ENCODE measurements at places on chromosomes 5 and 9.

- no peak for DNase-seq
Measured at GRCh38 chr5:9529041-9529480, 16.8 kb downstream of the SEMA5A start.

- DNase-seq: no peak
Measured at GRCh38 chr5:60674251-60675069, 25.5 kb downstream of the DEPDC1B start.

DNA sequence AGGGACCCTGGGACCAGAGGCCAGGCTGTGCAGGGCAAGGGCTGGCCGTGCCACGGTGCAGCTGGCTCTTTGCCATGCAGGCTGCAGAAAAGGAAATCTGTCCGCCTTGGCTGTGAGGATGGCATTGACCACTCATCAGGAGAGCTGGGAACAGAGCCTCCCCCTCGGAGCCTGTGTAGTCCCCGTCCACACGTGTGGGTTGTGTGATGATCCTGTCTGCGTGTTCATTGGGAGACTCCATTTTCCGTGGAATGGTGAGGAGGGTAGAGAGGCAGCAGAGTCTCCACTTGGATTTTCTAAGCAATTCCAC, 47.7 kb downstream of the EHMT1 start:
- DNase-seq: no peak

DNA sequence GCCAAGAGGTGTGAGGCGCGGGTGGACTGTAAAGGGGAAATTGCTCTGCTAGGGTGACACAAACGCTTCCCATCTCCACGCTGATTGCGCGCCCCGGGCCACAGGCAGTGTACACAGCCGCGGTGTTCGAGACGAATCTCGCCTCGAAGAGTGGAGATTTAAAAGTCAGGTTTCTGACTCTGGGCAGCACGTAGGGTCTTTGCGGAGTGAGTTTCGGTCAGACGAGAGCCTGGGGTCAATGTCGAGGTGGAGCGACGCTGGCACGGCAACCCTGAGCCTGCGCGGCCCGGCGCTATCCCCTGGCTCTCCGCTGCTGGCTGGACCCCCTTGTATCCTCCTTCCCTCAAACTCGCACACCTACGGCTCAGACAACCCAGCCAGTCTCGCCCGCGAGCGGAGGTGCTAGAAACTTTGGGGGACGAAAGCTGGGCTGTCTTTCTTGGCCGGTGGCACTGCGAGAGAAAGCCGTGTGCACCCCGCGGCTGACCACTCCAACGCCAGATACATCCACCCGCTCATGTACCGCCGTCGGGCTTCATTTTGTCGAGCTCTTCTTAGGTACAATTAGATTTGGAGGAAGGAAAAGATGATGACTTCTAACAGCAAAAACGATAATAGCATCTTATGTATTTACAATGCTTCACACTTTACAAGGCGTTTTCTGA, 5.4 kb upstream of the FOXB2 start:
- DNase-seq: no peak

DNA sequence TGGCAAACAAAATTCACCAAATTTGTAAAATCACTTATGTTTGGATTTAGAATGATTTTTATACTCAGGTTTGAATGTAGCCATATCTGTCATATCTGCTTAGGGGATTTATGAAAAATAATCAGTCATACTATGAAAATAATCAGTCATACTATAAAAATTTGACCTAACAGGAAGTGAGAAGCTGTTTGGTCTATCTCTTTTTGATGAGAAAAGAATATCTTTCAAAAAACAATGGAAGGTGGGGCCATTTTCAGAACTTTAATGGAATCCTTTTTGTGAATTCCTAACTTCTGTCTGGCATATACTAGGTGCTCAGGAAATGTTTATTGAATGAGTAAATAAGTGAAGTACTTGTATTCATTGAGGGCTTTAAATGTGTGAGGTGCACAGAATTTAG, 70.1 kb downstream of the CWC27 start:
- DNase-seq: no peak

DNA sequence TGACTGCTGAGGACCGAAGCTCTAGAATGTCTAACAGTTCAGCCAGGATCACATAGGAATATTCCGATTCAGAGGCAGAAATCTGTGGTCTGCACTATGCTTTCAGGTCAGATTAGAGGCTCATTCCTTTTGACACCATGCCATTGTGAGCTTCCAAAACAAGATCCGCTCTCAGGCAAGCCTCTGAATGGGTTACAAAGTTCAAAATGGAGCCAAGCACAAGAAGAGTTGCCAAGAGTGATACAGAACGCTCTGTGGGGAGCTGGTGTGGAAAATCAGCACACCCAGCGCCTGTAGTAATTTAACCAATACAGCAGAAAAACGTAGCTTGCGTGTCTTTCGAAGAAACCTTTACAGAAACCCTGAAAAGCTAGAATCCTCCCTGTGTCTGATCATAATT, 33.3 kb upstream of the FAT2 start:
- no peak for DNase-seq

- DNase-seq: no peak
Measured at GRCh38 chr9:106862110-106862820, 701 bp upstream of the ZNF462 start.

DNA sequence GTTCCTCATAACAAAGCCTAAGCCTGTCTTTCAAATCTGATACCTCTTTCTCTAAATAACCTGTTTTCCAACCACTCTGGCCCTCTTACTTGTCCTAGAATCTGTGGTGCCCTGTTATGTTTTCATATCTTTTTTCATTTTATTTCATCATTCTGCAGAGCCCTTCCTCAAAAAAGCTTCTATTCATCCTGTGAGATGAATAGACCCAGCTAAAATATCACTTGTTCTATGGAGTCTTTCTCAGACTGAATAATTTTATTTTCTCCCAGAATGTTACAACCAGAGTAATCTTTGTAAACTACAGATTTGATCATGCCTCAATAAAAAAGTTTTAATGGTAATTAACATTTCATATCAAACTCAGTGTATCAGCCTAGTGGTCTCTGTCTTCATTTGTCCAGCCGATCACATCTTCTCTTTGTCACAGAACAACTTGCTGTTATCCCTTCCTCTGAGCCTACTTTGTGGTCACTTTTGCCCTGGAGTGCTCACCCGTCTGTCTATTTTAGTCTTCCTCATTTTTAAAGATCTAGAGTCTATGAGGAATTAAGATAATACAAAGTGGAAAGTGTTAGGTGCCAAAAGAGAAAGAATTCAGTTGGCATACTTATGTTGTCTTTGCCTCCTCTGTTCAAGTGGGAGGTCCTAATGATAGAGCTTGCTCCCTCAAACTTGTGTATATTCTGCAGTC, 77.8 kb downstream of the ZCCHC7 start:
- DNase-seq: peak; percentile 76

DNA sequence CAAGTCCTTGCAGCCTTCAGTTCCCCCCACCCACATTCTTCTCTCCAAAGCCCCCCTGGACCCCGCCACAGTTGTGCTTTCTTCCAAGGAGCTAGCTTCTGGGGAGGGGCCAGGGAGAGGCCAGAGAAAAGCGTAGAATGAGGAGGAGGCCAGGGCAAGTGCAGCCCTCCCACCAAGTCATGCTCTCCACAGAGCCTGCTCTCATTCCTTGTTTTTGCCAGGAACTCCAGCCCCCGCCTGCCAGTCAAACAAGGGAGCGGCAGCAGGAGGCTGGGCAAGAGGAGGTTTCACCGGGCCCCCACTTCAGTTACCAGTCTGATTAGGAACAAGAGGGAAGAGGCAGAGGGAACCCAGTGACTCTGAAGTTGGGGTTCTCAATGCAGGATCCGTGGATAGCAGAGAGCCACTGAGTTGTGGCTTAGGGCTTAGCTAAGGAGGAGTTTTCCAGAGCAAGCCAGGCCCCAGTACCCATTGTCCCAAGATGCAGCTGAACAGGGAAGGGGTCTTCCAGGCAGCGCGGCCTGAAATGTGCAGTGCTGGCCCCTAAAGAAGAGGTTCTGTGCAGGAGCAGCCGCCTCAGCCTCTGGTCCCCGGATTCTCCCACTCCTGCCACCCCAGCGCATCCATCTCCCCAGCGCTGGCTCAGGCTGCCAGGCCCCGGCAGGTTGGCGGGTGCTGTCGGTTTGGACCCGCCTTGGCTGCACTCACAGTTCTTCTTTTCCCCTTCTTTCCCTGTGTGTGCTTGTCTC, 120.6 kb downstream of the DAB2IP start:
- no peak for DNase-seq

DNA sequence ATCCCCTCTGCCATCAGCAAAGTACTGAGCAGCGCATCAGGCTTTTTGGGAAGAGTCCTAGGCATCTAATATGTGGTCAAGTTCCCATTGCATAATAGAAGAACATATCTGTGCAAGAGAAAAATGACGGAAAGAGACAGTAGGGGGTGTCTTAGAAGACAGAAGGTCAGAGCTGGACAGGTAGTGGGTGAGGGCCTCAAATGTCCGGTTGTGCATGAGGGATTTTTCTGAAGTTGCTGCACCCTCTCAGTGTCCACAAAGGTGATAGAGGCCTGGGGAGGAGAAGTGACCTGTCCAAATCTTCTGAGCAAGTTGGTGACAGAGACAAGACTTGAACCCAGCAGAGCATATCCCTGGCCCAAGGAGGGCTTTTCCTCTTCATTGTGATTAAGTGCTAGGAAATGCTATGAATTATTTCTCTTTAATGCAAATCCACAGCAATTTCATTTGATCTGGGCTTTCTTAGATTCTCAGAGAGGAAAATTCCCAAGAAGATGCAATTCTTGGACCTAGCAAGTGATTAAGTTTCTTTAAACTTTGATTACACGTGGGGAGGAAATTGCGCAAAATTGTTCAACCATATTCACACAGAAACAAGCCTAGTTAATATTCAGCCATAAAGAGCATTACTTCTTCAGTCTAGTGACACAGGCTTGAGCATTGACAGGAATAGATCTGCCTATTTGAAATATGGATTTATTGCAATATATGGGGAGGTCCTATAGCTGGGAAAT, at the start of gene OR2S2:
Gene OR2S2, minus strand, starts transcription at position 51 of the 734 bp plus-strand sequence. CDS start 56 bp downstream, outside the sequence.
- no peak for DNase-seq
